ENCODE measurements at places on chromosomes 3 and 15.
A peak's percentile ranks its signal among the peaks of the same experiment; 100 is the strongest.

GRCh38 chr3:23620638-23621015 lies 185.1 kb upstream of the UBE2E1 start:
- no peak for DNase-seq

DNA sequence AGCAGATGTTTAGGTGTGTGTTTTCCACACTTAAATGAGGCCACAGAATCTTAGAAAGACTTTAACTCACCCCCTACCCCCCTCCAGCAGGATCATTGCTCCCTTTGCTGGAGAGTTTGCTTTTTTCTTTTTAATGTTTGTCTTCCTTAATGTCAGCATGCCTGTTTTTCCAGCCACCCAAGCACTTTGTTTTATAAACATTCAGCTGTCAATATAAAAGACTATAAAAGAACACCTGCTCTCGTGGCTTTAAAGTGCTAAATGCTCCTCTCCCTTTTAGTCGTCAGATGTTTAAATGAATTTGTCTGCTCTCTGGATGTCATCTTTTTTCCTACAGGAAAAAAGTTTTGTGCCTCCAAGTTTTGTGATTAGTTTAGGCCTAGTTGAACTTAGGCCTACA lies 61.7 kb downstream of the SIDT1 start:
- no peak for DNase-seq

DNA sequence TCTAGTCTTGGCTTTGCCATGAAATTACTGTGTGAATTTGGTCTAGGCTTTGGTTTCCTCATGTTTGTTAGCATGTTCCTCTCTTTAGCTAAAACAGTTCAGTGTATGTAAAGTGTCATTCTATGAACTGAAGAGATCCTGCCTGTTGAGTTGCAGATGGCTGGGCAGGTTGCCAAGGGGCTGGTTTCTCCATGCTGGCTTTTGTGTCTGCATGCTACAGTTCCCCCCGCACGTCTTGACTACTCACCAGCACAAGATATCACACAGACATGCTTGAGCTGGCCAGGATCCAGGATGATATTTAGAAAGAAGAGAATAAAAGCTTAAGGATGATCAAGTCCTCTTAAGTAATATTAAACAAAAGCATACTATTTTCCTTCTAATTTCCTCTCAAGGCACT lies 90.2 kb downstream of the CERS3 start:
- DNase-seq, result peak; percentile 93

DNA sequence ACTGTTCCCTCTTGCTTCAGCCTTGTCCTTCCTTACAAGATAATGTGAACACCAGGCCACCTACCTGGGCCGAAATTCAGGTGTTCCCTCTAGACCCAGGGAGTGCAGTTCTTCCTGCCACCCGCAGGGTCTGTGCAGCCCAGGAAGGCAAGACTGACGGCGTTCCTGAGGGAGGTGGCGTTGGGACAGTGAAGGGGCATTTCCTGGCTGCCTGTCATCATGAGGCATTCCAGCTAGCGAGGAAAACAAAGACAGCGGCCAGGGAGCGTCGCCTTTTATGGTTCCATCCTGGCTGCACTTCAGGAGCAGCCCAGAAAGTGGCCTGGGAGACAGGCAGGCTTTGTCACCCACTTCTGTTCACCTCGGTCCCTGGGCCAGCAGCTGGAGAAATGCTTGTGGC lies 84.8 kb upstream of the WNT5A start:
- DNase-seq, result no peak

GRCh38 chr3:37745921-37746320 lies 115.8 kb upstream of the CTDSPL start:
- DNase-seq, result no peak

- no peak for DNase-seq
These were observed 67.6 kb upstream of the PLCL2 start for GRCh38 chr3:16817197-16817596.

GRCh38 chr3:124064050-124064449 lies 72.1 kb upstream of the ROPN1 start:
- no peak for DNase-seq

- no peak for DNase-seq
These were observed 30.8 kb downstream of the BOC start for GRCh38 chr3:113242096-113242581.

GRCh38 chr15:89018207-89018606 lies 70.0 kb upstream of the ABHD2 start:
- no peak for DNase-seq

DNA sequence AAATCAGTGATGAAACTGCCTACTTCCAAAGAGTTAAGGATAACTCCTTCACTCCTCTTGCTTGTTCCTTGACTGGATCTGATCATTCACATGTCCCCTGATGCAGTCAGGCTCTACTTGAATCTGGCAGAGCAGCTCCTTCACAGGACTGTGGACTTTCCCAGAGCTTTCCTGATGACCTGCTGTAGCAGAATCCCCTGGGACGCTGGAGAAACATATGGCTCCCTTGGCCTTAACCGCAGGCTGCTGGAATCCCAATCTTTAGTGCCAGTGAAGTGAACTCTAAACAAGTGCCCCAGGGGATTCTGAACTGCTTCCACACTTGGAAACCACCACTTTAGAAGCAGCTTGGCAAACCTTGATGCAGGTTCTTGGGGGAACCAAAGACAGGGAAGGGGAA lies 217.8 kb downstream of the CHST2 start:
- DNase-seq, result no peak

GRCh38 chr3:150429767-150430671 lies 21.9 kb downstream of the TSC22D2 start:
- DNase-seq, result no peak

Data from NAMALWA (cell line).